ENCODE measurements at places on chromosomes 7 and 10. TPM values are rescaled to one million over a fixed set of nuclear protein-coding genes. Genes with fewer than 3 reads are reported as not detected.

DNA sequence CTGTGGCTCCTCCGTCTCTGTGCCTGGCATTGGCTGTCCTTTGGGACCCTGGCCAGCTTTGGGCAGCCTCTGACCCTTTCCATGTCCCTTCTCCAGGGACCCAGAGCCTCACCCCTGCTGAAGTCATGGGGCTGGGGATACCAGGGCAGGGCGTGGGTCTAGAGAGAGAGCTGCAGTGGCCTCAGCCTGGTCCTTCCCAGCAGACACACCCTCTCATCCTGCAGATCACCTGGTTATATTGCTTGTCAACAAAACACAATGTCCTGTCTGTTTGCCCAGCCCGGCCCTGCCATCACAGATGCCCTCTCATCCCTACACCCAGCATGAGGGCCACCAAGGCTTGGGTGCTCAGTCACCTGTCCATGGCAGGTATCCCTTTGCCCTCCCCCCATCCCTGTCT, 1.8 kb downstream of the MUC17 start:
- DNase-seq = no peak

Gene TMEM254
- 9.0 TPM for total RNA-seq

Gene FAS
- total RNA-seq = 25.6 TPM

Gene MALSU1
- 94.0 TPM for total RNA-seq

Gene ATG9B
- not detected for total RNA-seq

- no peak for DNase-seq
These were observed 37.2 kb upstream of the EPC1 start for GRCh38 chr10:32384171-32384570.

Gene C1GALT1
- total RNA-seq = 66.0 TPM

Gene SLC16A9
- 0.42 TPM for total RNA-seq

- no peak for DNase-seq
These were observed 223.0 kb downstream of the SNX10 start for GRCh38 chr7:26514633-26515032.

Gene CCL24
- 0.45 TPM for total RNA-seq

DNA sequence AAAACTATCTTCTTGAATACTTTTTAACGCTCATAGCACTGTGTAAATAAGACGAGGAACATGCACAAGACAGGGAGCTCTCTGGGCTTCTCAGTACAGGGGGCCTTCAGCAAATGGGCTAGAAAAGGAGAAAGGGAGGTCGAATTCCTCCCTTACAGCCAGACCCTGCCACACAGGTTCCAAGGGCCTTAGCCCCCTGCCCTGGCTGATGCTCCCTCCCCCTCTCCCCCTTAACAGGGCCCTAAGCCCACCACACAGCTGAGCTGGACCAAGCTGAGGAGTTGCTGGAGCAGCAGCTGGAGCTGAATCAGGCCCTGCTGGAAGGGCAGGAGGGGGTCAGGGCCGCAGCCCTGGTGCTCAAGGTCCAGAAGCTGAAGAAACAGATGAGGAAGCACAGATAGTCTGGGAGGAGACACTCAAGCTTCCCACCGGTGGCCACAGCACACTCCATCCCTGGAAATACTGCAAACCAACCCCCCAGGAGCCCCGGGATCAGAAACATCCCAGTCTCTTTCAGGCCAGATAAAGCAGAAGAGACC, 153.9 kb downstream of the SNX13 start:
- DNase-seq = no peak

DNA sequence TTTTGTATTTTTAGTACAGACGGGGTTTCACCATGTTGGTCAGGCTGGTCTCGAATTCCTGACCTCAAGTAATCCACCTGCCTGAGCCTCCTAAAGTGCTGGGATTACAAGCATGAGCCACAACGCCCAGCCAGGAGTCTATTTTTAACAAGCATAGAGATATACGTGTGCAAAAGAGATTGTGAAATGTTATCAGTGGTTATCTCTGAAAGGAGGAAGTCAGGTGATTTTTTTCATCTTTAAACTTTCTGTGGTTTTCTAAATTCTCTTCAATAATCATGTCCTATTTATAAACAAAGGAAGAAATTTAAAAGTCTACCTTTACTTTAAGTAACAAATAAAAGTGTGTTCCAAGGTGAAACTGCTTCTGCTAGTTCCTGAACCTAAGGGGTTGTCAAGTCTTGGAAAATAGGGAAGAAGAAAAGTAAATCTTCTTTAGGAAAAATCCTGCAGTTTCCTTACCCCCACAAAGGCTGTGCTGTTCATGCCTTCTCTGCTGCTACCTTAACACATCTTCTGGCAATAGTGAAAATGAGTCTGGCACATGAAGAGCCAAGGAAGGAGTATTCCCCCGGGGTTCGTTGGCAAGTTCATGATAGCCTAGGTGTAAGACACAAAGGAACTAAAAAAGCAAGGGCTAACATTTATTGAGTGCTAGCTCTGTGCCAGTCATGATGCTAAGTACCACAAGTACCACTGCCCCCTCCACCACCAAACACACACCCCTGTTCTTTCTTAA, 51.1 kb downstream of the CYP26A1 start:
- DNase-seq = no peak

Gene SHOC2
- total RNA-seq = 51.5 TPM

- DNase-seq = no peak
These were observed 256.8 kb downstream of the KCND2 start for GRCh38 chr7:120529736-120530135.

Gene NODAL
- not detected for total RNA-seq

DNA sequence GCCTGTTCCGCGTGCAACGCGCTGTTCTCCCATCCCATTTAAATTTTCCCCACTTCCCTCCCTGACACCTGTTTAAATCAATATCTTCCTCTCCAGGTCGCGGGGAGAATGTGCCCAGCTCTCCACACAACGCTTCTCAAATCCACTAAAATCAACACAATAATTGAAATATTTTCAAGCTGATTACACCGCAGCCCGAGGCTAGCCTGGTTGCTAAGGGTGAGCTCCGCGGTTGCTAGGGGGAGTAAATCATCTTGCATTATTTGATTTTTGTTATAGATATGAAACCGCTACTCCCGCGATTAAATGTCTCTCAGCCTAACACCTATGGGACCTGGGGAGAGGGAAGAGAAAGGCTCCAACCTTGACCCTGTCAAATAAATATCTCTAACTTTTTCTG, 36.2 kb downstream of the UNCX start:
- DNase-seq = no peak

- no peak for DNase-seq
These were observed 112.2 kb downstream of the EXOC4 start for GRCh38 chr7:133364959-133365690.

GRCh38 chr10:69239816-69240434, 19.8 kb downstream of the HKDC1 start:
- no peak for DNase-seq

GRCh38 chr10:121928528-121928884, 675 bp upstream of the ATE1 start:
- no peak for DNase-seq

DNA sequence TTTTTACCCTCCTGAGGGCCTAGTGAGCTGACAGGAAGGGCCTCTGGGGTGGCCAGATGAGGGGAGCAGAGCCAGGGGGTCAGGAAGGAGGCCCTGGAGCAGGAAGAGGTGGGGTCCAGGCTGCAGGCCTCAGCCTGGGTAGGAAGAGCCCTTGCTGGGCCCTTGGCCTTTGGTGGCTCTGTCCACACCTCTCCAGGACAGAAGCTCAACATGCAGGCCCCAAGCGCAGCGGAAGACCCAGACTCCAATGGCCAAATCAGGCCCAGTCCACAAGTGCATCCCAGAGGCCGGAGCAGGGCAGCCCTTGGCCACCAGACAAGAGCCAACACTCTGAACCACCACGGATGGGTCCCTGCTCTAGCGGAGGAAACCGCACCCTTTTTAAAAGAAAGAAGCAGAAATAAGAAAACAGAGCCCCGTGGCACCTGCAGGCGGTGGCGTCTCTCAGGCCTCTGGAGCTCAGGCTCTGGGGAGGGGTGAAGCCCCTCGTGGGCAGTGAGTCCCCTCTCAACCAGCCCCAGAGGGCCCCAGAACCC, 52.8 kb downstream of the FOXL3 start:
- no peak for DNase-seq
